Activated effector memory CD4-positive, alpha-beta T cell treated with anti-CD3 and anti-CD28 coated beads, Interleukin-2, amount 50 U/mL, for 16 hours (primary cell): ENCODE measurements at places on chromosomes 6 and 20.
A peak's percentile ranks its signal among the peaks of the same experiment; 100 is the strongest.

DNA sequence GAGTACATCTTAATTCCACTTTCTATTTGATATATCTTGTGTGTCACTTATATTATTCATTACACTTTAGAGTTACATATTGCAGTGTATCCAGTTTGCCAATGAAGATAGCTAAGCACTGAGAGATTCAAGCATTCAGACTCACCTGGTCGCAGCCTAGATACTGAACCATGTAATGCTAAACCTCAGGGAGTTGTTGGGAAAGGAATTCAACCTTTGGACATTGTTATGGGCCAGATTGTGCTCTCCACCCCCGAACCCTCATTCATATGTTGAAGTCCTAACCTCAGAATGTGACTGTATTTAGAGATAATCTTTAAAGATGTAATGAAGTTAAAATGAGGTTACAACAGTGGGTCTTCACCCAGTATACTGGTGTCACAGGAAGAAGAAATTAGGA is 13.8 kb upstream of the KIF16B start:
- no peak for DNase-seq

DNA sequence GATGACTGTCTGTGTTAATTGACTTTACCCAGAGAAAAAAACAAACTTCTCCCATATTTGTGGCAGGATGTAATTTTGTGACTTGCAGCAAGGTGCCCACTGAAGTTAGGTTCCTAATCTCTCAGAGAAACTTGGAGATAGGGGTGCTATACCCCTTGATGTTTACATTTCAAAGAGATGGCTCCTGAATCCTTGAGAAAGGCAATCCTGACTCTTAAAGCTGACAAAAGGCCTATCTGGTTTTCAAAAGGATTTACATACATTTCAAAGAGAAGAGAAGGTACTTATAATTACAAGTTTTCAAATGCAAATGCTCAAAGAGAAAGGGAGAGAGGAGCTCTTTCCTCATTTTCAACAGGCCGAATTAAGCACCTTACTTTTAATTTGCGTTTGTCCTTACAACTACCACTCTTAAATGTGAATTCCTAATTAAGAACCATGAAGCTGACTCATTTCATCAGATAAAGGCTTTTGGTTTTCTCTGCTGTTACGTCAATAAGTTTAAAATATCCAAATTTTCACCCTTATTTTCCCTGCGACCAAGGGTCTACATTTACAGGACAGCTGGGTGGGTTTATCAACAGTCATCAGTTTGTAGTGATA is 711.8 kb upstream of the MAP3K7 start:
- DNase-seq = no peak

GRCh38 chr6:140101367-140101766 is 726.9 kb upstream of the CITED2 start:
- DNase-seq = no peak

GRCh38 chr20:11686195-11686594 is 231.5 kb upstream of the BTBD3 start:
- no peak for DNase-seq

DNA sequence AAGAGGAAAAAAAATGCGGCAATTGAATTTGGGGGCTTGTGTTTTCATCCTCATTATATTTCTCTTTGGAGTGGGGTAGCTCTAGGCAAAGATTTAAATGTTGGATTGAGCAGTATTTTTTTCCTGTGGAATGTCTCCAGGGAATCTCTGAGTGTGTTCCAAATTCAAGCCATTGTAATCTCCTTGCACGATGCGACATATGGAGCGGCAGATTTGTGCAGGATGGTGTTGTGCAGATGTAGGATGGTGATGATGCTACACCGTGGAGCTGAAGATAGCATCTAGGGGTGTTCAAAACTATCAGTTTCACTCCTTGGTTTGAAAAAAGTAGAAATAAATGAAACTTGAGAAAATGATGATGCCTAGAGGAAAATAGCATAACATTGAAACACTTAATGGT is 777.5 kb upstream of the EPHA7 start:
- DNase-seq = no peak

- no peak for DNase-seq
Observed at GRCh38 chr6:81634155-81634880, 118.2 kb downstream of the TENT5A start.

DNA sequence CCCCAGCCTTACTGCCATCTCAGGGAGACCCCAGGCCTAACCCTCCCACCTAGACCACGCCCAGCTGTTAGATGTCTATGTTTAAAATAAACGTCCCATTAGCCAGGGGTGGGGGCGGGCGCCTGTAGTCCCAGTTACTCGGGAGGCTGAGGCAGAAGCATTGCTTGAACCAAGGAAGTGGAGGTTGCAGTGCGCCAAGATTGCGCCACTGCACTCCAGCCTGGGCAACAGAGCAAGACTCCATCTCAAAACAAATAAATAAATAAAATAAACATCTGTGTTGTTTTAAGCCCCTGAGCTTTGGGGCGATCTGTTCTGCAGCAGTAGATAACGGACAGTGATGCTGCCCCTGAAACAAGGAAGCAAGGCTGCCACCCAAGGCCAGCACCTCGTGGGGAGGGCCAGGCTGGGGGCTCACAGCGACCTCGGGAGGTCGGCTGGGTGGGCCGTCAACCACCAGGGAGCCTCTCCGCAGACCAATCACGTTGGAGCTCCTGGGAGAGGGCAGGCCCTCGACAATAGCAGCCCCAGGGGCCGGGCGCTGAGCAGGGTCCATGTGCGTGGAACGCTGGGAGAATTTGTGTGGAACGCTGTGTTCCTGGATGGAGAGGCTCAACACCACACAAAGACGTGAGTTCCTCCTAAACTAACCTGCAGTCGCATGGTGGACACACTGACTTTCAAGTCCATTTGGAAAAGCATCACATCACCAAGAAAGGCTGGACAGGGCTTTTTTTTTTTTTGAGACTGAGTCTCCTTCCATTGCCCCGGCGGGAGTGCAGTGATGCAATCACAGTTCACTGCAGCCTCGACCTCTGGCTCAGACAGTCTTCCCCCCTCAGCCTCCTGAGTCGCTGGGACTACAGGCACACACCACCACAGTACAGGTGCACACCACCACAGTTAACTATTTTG is 1.0 kb upstream of the HELZ2 start:
- DNase-seq = no peak

DNA sequence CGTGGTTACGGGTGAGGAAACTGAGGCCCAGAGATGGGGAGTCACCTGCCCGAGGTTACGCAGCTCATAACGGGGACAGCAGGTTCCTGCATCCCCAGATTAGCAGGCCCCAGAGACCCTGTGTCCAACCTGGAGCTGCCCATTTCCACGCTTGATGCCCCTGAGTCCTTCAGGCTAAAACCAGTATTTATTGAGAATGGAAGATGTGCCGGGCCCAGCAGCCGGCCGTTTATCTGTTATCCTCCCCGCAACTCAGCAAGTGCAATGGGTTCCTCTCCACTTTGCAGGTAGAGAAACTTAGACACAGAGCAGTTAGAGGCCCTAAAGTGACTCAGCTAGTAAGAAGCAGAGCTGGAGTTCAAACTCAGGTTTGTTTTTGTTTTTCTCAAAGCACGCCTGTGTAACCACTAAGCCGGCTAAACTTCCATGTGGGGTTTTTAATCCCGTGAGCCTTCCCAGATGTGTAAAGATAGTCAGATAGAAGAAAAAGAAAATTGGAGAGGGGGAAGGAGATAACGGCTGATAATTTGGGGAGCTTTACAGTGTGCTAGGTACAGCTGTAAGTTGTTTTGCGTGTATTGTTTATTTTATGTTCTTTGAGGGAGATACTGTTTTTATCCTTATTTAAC is 775 bp downstream of the PFDN4 start:
- DNase-seq = no peak

DNA sequence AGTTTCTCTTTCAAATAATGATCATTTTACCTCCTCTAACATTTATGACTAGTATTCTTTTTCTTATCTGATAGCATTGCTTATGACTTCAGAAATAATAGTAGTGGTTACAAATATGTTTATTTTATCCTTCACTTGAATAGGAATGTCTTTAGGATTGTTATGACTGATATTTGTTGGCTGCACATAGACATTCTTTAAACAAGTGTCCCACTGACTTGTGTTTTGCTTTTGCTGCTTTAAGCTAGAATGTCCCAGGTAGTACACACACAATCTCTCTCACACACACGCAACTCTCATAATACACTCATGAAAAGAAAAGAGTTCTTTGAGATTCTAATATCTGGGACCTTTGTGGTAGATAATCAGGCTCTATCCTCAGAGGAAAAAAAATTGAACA is 21.6 kb downstream of the KIAA1586 start:
- DNase-seq = no peak

DNA sequence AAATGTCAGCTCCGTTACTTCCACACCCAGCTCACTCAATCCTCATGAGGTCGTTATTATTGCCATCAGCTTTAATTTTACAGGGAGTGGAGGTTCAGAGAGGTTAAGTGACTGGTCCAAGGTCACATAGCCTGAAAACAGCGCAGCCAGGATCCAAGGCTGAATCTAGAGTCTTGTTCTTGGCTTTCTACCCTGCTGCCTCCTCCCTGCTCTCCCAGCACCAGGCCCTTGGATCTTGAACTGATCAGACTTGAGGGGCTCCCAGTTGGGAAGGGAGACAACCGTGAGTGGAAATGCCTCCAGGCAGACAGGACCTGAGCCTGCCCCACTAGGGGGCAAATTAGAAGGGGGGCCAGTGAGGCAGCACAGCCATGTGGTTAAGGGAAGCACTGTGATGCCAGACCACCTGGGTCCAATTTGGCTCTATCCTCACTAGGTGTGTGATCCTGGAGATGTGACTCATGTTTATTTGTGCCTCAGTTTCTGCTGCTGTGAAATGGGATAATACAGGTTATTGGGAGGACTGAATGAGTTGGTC is 135.6 kb upstream of the PTPN1 start:
- DNase-seq = no peak

- no peak for DNase-seq
Observed at GRCh38 chr20:55977690-55978459, 27.4 kb downstream of the CBLN4 start.

DNA sequence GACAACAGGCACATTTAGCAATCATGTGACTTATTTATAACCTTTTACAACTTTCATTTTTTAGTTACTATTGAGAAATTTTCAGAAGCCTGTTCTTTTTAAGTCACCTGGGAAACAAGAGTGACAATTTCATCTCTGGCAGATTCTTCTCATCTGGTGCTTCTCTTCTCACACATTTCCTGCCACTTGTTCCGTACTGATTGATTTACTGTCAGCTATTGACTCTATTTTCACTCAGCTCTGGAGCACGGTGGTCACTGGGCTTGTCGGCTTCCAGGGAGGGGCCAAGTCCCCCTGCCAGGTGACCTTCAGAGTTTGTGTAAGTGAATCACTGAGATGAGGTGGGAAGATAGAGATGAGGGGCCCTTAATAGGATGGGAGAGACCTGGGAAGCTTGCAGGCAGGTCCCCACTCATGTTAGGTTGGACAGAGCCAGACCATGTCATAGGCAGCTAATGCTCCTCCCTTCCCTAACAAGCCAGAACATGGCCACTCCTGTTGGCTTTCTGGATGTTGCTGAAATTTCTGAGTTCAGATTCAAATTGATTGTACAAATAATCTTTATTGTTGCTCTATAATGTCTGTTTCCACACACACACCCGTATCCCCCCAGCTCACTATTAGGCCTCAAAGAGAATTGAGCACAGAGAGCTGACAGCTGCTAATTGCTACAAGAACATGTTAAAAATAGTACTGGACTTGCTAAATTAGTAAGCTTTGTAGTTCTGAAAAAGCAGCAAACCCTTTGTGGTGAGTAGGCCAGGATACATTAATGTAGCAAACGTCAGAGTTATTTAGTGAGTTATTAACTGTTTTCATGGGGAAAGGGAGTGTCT is 13.3 kb downstream of the DUSP22 start:
- DNase-seq = no peak

DNA sequence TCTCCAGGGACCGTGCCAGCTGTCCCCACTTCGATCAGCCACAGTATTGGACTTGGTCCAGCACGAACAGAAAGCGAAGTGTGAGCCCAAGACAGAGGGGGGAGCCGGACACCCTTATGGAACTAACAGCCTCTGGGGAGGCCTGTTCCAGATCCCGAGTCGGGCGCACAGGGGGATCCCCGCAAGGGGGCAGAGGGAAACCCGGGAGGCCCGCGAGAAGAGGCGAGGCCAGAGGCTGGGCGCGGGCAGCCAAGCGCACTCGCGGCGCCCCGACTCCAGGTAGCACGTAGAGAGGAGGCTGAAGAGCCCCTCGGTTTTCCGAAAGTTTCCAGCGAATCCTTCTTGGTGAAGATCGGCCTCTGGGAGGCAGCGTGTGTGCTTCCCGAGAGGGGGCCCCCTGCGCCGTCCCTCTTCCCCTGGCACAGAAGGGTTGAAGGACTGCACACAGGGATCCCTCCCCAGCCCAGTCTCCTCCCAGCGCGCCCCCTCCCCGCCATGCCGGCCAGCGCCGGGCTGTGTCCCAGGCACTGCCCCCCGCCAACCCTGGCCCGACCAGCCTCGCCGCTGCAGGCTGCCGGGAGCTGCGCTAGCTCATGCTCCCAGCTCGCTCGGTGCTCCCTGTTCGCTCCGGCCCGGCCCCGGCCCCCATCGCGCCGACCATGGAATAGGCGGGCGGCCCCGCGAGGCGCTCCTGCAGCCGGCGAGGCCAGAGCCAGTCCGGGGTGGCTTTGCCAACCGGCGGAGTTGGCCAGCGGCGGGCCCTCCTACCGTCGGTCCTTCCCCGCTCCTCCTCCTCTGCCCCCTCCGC is 577 bp upstream of the SLC24A3 start:
- DNase-seq = no peak

GRCh38 chr6:13431059-13431656 is 56.2 kb downstream of the GFOD1 start:
- DNase-seq = no peak

- DNase-seq = no peak
Observed at GRCh38 chr6:25436760-25437159, 157.6 kb downstream of the CARMIL1 start.

DNA sequence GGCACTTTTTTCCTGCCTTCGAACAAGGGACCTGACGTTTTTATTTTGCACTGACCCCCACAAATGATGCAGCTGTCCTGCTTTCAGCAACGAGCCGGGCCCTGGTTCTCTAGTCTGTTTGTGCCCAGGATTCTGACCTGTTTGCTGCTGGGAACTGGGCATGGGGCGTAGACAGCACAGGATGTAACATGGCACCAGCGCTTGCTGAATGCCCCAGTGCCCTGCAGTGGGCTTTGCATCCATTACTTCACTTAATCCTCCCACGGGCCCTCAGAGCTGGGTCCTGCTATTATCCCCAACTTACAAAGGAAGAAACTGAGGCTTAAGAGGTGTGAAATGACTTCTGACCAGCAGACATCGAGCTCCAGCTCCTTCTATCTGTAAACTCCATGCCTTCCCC is 80.4 kb upstream of the PMEPA1 start:
- peak; percentile 54 for DNase-seq

GRCh38 chr6:16472349-16473069 is 234.1 kb downstream of the GMPR start:
- no peak for DNase-seq

GRCh38 chr6:14386668-14387067 is 269.1 kb downstream of the CD83 start:
- DNase-seq = no peak

DNA sequence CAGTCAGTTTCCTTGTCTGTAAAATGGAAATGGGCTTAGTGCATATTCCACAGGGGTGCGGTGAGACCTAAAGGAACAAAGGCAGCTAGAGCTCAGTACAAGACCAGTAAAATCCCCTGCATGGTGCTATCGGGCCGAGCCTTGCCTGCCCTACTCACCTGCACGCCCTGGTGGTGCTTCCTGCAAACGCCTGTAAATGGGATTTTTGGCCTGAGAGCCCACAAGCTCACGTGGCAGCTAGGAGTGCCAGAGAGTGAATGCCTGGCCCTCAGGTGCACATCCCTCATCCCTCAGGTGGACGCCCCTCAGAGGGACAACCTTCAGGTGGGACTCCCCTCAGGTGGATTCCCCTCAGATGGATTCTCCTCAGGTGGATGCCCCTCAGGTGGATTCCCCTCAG is 48.0 kb upstream of the VSX1 start:
- no peak for DNase-seq

- DNase-seq = no peak
Observed at GRCh38 chr6:160273196-160273595, 14.6 kb upstream of the SLC22A2 start.
